ENCODE measurements at places on chromosomes 7 and 10.

- no peak for DNase-seq
Observed at GRCh38 chr7:50475340-50475739, 25.2 kb upstream of the FIGNL1 start.

GRCh38 chr7:19930051-19930450, 156.6 kb upstream of the TMEM196 start:
- DNase-seq, result no peak

DNA sequence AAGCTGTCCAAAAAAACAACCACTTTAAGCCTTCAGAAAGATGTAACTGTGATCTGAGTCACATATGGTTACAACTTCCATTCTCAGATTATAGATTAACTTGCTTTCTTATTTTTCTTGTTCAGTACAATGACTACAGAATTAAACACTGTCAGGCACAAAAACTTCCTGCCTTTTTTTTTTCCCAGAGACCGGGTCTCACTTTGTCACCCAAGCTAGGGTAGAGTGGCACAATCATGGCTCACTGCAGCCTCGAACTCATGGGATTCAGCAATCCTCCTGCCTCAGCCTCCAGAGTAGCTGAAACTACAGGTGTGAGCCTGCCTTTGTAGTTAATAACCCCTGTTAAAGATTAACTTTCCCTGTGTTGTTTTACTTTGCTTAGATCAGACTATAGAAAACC, 163.2 kb downstream of the AVL9 start:
- DNase-seq, result no peak

DNA sequence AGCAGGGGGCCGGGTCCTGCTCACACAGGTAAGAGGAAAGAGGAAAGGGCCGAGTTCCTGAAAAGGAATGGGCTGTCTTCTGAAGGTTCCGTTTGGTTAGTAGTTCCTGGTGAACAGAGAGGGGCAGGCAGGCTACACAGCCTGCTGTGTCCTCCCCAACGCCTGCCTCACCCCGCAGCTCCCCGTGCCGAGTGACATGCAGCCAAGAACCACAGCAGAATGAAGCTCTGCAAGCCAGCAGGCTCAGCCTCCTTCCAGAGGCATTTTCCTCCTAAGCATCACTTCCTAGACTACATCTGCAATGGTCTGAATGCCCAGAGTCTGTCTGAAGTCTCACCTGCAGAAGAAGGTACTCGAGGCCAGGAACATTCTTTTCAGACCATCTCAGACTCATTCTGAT, 202.4 kb upstream of the TCERG1L start:
- DNase-seq, result no peak

- DNase-seq, result no peak
Observed at GRCh38 chr7:130940907-130941306, 206.9 kb upstream of the KLF14 start.

- no peak for DNase-seq
Observed at GRCh38 chr10:28266449-28267224, 36.2 kb downstream of the MPP7 start.

- DNase-seq, result no peak
Observed at GRCh38 chr7:109663806-109664205, 1094.1 kb downstream of the DNAJB9 start.

- DNase-seq, result no peak
Observed at GRCh38 chr10:51405580-51406351, 293.6 kb downstream of the CSTF2T start.

DNA sequence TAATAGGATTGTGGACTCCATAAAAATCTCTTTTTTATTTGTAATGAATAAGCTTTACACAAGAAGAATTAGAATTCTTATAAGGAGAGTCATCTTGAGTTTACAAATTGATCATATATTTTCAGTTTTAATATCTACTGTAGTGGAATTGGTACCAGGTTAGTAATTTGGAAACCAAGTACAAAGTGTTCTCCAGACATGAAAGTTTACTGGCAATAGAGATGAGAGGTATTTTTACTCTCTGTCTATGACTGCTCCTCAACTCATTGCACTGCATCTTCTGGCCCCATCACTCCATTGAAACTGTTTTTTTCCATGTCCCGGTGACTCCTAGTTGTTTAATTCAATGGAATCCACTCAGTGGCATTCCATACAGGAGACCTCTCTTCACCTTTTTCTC, 164.5 kb upstream of the SMIM30 start:
- no peak for DNase-seq

- no peak for DNase-seq
Observed at GRCh38 chr10:10530313-10530712, 487.4 kb upstream of the CELF2 start.

DNA sequence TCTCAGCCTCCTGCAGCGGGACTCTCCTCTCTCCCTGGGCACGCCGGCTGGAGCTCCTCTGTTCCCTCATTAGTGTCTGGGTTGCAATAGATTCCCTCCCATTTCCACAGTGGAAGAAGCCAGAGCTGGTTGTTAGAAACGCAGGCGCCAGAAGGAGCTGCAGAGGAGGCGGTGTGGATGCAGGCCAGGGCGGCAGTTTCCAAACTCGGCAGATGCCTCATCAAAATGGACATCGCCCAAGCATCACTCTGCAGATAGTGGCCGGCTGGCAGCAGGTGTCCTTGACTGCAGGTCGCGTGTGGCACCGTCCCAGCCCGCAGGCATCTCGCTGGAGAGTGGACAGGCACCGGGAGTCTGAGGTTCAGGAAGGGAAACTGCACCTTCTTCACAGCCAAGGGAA, 201.8 kb downstream of the TCERG1L start:
- DNase-seq, result no peak

GRCh38 chr7:74175340-74175739, 1.2 kb downstream of the EIF4H start:
- DNase-seq, result no peak
